Heart left ventricle (tissue), 16 donors: ENCODE measurements at places on chromosomes 3 and 15. TPM values are rescaled to one million over a fixed set of nuclear protein-coding genes. Genes with fewer than 3 reads are reported as not detected.

DNA sequence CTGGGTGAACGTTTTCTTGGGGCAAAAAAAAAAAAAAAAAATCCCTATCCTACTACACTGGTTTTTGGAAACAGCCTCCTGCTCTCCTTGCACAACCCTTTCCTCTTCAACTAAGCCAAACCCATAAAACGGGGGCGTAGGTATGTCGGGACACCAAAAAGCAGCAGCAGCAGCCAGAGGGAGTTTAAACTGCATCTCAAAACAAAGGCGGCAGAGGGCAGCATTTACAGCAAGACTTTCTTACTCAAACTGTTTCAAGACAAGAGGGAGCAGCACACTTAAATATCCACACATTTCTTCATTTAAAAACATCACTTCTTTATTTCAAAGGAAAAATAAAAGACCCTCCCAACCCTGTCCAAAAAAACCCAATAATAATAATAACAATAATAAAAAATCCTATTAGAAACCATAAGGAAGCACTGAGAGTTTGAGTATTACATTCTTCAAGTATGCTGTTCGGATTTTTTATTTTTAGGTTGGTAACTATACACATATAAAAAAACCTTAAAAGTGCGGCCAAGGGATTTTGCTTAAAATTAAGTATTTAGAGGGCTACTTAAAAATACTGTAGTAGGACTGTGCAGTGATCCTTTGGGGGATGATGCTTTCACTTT, 43.9 kb upstream of the PLXND1 start:
- peak; percentile 65 for DNase-seq

DNA sequence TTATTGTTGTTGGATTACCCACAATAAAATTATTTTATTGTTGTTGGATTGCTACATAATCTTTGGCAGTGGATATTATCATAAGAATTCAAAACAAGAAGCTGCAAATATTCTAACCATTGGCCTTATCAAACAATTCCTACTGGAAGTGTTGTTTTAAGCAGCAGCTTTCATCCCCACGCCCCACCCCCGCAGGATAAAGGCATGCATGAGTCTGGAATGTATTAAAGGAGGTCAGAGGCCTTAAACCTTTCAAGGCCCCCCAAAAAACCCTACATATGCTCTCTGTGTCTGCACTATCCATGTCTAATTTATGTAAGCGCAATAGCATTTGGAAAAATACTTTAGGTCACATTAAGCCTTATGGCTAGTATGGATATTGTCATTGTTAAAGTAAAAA, 23.1 kb downstream of the P3H2 start:
- no peak for DNase-seq

DNA sequence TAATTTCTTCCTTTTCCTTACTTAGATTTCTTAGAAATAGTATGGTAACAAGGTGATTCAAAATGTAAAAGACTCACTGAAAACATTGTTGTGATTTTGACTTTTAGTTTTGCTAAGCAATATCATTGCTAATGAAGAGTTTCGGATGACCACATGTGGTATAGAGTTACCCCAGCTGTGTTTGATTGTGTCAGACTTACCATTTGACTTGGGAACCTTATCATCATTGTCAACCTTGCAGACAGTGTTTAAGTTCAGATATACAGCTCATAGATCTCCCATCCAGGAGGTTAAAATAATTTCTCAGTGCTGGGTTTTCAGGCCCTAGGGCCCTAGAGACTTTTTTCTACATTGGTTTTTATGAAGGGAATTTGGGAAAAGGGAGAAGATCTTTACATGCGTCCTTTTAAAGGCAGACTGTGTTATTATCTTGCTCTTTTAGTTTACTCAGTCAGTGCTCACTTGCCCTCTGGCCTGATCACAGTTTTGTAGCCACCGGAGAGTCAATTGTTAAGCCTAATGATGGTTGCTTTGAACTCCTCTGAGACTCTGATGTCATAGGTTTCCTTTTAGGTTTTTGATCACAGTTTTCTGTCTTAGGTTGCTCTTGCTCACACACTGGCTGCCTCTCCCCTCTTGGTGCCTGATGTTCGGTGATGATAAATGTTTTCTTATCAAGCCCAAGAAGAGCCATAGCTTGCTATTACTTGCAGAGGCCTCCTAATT, 133.5 kb upstream of the ZPLD1 start:
- no peak for DNase-seq

DNA sequence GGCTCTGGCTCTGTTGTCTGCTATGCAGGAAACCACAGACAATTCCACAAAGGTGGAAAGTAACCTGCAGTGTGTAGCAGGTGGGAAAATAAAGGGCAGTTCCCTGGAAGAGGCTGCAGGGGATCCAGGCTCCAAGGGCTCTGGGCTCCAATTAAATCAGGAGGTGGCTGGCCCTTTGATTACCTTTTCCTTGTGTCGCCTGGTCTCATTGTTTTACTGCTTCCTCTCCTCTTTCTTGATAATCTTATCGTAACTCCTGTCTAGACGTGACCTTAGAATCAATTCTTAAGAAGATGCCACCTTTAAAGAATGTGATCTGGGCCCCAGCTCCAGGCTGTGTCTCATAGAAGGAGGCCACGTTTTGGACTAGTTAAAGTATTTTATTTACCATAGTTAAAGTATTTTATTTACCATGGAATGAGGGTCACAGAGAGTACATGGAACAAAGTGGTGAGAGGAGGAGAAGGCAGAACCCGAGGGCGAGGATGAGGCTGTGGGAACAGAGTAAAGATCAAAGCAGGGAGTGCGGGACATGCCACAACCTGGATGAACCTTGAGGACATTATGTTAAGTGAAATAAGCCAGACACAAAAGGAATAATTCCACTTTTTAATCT, 237.5 kb upstream of the STT3B start:
- no peak for DNase-seq

GRCh38 chr3:175457301-175457700, 598.2 kb downstream of the NAALADL2 start:
- no peak for DNase-seq

- no peak for DNase-seq
Observed at GRCh38 chr15:88230823-88231222, 25.7 kb downstream of the NTRK3 start.

DNA sequence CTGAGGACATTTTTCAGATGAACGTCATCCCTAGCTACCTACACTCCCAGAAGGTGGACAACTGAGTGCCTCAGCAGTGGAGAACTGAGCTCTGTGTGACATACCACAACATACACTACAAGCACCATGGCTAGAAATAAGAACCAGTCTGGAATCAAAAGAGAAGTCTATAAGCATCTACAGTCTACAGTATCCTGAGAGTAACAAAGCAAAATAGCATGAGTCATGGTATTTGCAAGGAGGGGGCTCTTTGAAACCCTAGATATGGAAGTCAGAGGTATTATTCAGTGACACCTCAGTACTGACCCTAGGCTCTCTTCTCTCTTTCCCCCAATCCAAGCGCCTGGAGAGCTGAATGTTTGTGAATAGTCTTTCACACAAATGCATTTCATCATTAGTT, 87.5 kb downstream of the TNIK start:
- no peak for DNase-seq

- no peak for DNase-seq
Observed at GRCh38 chr3:112817797-112818196, 28.9 kb downstream of the CD200R1L start.

DNA sequence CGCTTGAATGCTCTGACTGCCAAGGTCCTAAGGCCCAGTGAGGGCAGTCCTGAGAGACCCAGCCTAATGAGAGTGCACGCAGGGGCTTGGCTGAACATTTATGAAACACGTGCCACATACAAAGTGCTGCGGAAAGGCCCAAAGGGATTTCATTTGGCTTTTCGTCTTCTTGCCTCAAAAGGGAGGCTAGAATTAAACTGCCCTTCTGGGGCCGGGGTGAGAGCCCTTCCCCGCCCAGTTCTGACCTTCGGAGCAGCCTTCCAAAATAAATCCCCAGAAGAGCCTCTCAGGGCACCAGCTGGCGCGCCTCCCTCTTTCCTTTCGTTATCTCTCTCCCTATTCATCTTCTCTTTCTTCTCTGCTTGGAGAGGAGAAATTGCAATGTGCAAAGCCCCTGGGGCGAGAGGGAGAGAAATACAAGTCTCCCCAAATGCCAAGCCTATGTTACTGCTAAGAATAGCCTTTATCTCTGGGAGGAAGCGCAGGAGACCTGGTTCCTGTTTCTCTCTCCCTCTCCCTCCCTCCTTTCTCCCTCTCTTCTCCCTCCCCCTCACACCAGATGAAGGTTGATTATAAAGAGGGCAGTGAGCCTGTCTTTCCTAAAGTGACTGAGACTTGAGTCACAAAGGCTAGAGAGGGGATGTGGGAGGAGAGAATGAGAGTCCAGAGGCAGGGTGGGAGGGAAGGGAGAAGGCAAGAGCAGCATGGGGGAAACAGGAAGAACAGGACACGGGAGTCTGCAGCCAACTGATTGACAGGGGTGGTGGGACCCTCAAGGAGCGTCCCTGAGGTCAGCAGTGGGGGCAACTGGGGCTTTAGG, 36.7 kb upstream of the NDUFB4 start:
- DNase-seq: peak; percentile 71

DNA sequence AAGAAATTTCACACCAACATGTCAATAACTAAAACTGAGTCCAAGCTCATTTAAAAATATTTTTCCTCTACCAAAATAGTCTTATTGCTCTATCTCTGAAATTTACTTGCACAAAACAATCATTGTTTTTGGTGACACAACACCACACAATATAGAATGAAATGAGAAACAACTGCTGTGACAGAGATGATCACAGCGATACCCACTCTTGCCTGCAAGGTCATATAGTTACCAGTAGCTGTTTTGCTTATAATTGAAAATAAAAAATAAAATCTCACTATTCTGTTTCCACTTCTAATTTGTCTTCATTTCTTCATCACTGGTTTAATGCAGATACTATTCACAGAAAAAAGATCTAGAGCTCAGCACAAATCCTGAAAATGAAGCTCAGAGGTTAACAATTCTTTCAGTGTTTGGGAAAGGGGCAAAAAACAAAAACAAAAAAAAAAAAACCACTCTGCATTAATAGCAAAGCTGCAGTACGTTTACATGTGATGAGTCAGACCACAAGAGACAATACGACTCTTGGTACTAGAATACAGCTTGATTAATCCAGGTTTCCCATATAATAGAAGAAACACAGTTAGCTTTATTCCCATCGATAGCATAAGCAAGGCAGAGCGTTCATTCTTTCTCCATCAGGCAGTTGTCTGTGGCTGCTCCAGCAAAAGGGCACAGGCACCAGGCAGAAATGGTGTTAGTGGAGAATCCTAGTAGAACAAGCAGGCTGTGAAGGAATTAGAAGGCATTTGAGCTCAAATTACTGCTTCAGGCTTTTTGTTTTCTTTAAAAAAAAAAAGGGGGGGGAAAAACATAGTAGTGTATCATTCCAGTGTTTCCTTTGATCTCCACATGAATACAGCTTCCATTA, 773 bp downstream of the ANKRD28 start:
- DNase-seq: no peak

GRCh38 chr15:25508369-25509002, 69.7 kb upstream of the UBE3A start:
- DNase-seq: no peak

DNA sequence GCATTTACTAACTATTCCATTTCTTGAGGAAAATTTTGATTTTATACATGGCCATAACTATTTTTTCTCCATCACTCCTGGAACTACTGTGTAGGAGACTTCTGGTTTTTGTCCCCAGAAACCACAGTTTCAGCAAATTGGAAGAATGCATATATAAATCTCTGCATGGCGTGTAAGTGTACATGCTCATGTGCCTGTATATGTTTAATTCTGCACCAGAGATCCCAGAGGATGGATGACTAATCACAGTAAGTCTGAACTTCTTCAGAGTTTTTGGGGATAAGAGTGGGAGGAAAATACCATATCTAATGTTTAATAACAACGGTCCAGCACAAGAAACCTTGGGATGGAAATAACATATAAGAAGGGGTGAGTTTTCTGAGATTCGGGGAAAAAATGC, 10.9 kb upstream of the COL6A6 start:
- DNase-seq: no peak

The RAB8B gene
- 32.6 TPM for total RNA-seq

The ICE2 gene
- 25.9 TPM for total RNA-seq

The EAF1 gene
- total RNA-seq: 9.8 TPM

The IL17RE gene
- 1.8 TPM for total RNA-seq

The CNTN4 gene
- total RNA-seq: 6.7 TPM

The ISLR gene
- 28.8 TPM for total RNA-seq

The TMCO5A gene
- total RNA-seq: not detected

The ARL6 gene
- total RNA-seq: 3.9 TPM
